ENCODE measurements at places on chromosomes 1 and 21.

DNA sequence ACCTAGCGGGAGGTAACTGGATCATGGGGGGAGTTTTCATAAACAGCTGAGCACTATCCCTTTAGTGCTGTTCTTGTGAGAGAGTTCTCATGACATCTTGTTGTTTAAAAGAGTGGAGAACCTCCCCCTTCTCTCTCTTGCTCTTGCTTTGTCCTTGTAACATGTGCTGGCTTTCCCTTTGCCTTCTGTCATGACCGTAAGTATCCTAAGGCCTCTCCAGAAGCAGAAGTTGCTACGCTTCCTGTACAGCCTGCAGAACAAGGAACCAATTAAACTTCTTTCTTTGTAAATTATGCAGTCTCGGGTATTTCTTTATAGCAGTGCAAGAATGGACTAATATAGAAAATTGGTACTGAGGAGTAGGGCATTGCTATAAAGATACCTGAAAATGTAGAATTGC, 515.6 kb downstream of the NEGR1 start:
- DNase-seq: no peak

DNA sequence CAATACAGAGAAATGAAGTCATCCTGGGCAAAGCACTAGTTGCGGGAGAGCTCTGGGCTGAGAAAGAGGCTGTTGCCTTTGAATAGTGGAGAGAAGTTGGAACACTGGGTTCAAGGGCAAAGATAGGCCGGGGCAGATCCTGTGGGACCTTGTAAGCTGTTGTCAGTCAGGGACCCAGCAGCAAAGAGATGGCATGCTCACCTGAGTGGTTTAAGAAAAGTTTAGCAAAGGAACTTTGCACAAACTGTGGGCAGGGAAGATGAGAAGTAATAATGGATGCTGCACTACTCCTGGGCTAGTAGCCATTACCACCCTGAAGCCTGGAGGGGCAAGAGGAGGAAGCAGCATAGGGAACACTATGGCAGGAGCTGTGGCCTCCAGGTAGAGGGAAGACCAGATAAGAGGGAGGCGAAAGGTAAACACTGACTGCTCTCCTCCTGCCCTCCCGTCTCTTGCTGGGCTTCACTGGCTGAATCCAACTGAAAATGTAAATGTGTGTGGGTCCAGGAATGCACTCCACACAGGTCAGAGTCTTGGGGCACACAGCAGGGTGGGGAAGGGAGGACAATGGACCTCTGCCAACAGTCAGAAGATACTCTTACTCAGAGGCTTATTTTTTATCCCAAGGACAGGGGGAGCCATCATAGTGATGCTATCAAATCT, 129.2 kb downstream of the PLPP3 start:
- DNase-seq: no peak

DNA sequence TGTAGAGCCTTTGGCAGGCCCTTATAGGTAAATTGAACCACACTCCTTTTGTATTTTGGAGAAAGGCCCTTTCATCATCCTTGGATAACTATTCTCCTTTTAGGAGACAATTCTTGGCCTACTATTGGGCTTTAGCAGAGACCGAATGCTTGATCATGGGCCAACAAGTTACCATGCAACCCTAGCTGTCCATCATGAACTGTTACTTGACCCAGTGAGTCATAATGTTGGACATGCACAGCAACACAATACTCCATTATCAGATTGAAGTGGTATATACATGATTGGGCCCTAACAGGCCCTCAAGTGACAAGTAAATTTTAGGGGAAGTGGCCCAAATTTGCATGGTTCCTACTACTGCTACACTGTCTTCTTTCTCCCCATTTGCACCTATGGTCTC, 84.4 kb downstream of the CATSPERE start:
- DNase-seq: no peak

- DNase-seq: no peak
These were observed 104.8 kb downstream of the HLX start for GRCh38 chr1:220983877-220984635.

DNA sequence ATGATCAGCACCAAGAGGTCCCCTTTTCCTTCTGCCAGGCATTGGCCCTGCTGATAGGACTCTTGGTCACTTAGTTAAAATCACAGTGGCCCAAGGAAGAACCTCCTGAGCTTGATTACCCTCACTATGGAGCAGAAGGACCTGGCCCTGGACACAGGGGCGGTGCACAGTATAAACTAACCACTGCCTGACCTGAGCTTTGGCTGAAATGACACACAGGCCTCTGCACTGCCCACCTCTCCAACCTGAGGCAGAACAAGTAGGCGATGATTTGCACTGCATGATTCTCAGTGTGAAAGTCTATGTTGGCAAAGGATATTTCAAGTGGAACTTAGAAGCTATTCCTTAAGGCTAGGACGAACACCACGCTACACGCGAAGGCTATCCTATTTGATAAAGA, 48.5 kb downstream of the CAPN2 start:
- no peak for DNase-seq

DNA sequence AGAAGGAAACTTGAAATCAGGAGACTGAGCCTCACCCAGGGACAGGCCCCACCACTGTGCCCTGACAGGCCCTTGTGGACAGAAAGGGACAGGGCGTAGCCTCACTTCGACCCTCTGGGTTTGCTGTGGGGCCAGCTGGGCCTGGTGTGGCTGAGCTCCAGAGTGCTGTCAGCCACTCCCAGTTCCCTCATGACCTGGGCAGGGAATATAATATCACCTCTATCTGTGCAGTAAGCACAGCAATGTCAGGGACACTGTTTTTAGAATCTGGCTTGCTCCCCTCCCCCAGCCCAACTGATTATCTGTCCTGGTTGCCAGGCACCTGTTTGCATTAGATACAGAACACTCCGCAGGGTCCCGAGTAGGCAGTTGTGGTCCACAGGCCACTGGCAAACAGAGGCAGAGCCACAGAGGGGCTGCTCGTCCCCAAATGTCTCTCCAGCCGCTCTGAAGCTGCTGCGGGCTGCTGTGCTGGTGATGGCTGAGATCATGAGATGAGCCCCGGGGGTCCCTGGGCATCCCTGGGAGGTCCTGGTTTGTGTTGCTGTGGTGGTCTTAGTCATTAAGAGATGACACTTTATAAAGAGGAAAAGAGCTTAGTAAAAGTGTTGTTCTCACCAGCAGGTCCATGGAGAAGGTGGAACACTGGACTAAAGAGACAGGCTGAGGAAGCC, 51.6 kb downstream of the ETS2 start:
- DNase-seq: no peak

GRCh38 chr1:209728466-209728865, 23.8 kb downstream of the HSD11B1 start:
- DNase-seq: no peak

DNA sequence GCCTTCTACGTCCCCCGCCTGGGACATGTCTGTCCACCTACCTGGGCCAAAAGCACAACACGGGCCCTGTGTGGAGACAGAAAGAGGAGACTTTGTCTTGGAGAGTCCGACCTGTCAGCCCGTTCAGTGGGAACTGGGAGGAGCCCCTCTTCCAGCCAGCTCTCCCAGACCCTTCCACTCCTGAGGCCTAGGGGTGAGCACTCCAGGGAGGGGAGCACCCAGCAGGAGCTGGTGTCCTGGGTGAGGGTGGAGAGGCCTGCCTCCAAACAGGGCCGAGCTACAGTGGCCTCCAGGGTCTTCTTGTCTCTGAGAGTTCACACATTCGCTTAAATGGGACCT, 546 bp downstream of the SPOCD1 start:
- DNase-seq: no peak

GRCh38 chr1:67431869-67432578, 1.8 kb upstream of the SERBP1 start:
- DNase-seq: no peak

GRCh38 chr1:17599954-17600300, 60.4 kb downstream of the ARHGEF10L start:
- DNase-seq: no peak

DNA sequence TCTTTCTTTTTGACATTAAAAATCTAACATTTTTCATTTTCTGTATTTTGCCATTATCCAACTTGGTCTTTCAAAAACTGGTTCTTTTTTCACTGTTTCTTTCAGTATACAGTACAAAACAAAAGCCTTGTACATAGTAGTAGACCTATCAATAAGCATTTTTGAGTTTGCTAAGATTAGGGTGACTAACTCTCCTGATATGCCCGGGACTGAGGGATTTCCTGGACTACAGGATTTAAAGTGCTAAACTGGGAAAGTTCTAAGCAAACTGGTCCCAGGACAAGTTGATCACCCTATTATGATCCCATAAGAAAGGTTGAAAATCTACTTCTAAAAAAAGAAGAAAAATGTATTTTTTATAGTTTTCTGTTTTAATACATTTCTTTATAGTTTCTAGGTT, 120.9 kb downstream of the USP25 start:
- DNase-seq: no peak

GRCh38 chr1:37474697-37475379, 458 bp downstream of the ZC3H12A start:
- no peak for DNase-seq

DNA sequence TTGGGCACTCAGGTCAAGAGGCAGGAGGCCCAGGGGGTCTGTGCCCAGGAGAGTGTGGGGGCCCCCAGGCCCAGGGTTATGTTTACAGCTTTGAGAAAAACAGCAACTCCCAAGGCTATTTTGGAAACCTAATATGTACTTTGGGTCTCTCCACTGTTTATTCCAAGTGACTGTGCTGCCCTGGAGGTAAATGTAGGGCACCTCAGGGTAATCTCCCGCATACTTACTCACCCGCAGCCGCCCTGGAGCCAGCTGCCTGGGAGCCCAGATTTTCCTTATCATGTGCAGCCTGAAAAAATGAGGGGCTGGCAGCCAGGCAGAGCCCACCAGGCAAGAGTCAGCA, 20.0 kb downstream of the IFFO2 start:
- DNase-seq: no peak

DNA sequence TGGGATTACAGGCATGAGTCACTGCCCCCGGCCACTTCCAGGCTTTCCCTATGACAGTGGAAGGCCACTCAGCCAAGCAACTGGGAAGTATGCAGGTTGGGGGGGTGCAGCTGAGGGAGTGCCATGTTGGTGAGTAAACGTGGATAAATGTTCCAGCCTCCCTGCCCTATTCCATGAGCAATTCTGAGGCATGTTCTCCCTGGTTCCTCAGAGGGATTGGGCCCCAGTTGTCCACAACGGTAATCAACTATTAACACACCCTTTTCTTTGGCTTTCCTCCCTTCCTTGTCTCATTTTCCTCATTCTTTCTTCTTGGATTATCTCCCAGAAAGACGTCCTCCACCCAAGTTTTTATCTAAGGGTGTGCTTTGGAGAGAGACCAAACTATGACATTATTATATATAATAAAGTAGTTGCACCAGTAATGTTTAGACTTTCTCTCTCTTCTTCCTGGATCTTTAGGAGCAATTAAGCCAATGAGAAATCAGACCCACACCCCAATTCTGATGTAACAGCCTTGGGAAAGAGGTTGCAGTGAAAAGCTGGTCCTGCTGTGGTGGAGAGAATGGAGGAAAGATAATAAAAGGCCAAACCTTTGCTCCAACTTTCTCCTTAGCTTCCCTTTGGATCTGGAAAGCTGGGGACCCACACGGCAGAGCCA, 6.8 kb upstream of the SLAMF9 start:
- peak; percentile 79 for DNase-seq

GRCh38 chr1:30718636-30719405, 4.6 kb downstream of the MATN1 start:
- peak; percentile 93 for DNase-seq

GRCh38 chr1:40803447-40803846, 19.9 kb downstream of the KCNQ4 start:
- DNase-seq: no peak

GRCh38 chr21:15932726-15933125, 202.9 kb downstream of the USP25 start:
- no peak for DNase-seq

DNA sequence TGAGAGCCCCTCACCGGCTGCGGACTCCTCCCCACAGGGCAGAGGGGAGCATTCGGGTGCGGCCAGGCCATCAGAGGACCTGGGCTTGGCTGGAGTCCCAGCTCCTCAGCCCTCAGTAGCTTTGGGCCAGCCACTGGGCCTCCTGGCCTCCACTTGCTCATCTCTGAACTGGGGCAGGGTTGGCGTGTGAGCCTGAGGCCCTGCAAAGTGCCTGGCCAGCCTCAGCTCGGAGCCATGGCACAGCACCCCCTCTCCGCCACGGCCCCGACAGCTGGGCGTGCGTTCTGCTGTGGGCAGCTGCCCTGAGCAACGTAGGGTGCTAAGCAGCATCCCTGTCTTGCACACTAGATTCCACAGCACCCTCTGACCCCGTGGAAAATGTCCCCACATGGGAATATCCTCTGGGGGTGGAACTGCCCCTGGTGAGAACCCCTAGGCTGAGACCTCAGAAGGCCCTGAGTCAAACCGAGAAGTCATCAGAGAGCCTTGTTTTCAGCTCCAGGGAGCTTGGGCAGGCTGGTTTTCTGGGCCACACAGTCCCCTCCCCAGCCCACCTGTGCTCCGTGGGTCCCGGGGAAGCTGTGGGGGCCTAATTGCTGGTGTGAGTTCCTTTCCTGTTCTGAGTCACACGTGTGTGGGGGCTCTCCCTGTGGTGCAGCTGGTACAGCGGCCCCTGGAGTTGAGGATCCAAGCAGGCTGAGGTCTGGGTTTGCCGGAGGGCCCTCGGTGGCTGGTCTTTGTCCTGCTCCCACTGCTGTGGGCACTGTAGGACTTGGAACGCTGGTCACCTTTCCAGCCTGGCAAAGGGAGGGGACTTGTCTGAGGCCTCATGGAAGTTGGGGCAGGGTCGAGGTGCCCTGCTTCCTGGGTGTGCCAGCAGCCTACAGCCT, 24.5 kb downstream of the TP73 start:
- no peak for DNase-seq

DNA sequence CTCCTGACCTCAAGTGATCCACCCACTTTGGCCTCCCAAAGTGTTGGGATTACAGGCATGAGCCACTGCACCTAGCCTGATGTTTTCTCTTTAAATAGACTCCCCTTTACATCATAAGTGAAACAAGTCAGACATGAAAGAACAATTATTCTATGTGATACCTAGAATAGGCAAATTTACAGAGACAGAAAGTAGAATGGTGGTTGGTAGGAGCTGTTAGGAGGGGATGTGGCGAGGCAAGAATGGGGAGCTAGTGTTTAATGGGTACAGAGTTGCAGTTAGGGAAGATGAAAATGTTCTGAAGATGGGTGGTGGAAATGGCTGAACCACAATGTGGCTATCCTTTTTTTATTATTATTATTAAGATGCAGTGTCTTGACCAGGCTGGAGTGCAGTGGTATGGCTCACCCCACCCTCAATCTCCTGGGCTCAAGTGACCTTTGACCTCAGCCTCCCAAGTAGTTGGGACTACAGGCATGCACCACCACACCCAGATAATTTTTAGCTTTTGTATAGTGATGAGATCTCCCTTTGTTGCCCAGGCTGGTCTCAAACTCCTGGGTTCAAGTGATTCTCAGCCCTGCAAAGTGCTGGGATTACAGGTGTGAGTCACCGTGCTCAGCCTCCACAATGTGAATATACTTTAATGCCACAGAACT, 28.4 kb downstream of the ELF3 start:
- no peak for DNase-seq

- no peak for DNase-seq
These were observed 648 bp downstream of the EPHA8 start for GRCh38 chr1:22563671-22564602.

GRCh38 chr1:18384471-18384870, 96.3 kb upstream of the KLHDC7A start:
- DNase-seq: no peak

GRCh38 chr1:114735479-114735878, 18.9 kb upstream of the NRAS start:
- no peak for DNase-seq
